Activated CD4-positive, alpha-beta T cell treated with anti-CD3 and anti-CD28 coated beads for 1 hour (primary cell): ENCODE measurements at places on chromosomes 1 and 21.

- no peak for DNase-seq
Measured at GRCh38 chr1:241985787-241986186, 13.1 kb downstream of the MAP1LC3C start.

GRCh38 chr1:170483051-170483450, 48.9 kb upstream of the GORAB start:
- DNase-seq, result no peak

GRCh38 chr1:156108664-156109241, 5.8 kb upstream of the LMNA start:
- DNase-seq, result no peak

DNA sequence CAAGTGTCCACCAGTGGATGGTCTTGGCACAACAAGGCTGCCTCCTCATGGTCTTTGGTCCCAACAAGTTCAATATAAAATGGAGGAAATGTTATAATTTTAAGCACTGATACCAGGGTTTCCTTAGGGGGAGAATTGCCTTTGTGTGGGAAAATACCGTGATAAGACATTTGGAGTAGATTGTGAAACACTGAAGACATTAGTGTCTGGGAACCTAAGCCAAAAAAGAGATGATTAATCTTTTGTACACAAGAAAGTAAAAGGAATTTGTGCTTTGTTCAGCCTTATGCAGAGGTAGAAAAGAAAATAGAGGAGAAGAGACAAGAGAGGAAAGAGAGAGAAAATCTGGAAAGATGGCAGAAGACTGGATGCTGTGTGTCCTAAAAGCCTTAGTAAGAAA, 36.1 kb downstream of the ST6GALNAC3 start:
- DNase-seq, result no peak

- DNase-seq, result no peak
Measured at GRCh38 chr1:59856725-59857338, 42.1 kb downstream of the HOOK1 start.

DNA sequence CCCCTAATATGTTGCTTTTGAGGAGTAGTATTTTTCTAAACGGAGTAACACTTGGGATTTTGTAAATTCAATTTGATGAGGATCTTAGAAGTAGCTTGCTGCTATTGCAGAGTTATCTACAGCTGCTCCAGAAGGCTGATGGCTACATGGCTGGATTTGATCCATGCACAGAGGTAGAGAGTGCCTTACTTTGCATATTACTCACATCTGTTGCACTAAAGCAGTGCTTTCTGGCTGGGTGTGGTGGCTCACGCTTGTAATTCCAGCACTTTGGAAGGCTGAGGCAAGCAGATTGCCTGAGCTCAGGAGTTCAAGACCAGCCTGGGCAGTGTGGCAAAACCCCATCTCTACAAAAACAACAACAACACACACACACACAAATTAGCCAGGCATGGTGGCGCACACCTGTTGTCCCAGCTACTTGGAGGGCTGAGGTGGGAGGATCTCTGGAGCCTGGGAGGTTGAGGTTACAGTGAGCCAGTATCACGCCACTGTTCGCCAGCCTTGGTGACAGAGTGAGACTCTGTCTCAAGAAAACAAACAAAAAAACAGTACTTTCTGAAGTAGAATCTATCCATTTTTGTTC, 24.6 kb downstream of the RALGPS2 start:
- DNase-seq, result no peak

DNA sequence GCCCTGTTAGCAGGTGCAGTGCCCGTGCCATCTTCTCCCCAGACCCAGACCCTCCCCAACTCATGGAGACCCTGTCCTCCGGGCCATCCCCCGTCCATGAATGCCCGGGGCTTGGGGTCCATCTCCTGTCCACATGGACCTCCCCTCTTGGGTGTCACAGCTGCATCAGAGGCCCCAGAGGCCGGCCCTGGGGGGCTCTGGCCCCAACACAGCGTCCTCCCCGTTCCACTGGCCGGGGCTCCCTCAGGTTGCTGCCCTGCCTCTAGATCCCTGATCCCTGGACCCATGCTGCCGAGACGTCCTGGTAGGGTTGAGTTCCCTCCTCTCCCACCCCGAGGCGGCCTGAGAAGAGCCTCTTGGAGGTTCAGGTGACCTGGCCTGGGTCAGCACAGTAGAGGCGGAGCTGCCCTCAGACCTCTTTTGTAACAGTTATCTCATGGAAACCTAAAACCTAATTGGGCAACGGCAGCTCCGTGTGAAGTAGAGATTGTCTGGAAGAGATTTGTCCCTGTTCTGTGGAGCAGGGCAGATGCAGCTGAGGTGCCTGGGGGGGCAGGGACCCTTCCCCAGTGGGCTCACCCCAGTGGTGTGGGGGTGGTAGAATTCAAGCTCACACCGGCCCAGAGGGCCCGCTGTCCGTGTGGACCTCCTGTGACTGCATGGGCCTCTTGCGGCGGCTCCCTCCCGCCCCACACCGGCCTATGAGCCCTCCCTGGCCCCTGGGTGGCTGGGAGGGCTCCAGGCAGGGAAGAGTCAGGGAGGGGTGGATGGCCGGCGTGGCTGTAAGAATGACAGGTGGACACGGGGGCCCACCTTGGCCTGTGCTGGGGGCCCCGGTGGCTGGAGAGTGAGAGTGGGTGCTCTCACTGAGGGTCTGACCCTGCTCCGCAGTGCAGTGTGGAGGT, 56.1 kb downstream of the SKI start:
- no peak for DNase-seq

- DNase-seq, result no peak
Measured at GRCh38 chr21:43597052-43597451, 62.2 kb downstream of the HSF2BP start.

- no peak for DNase-seq
Measured at GRCh38 chr1:18653367-18653766, 22.7 kb downstream of the PAX7 start.

DNA sequence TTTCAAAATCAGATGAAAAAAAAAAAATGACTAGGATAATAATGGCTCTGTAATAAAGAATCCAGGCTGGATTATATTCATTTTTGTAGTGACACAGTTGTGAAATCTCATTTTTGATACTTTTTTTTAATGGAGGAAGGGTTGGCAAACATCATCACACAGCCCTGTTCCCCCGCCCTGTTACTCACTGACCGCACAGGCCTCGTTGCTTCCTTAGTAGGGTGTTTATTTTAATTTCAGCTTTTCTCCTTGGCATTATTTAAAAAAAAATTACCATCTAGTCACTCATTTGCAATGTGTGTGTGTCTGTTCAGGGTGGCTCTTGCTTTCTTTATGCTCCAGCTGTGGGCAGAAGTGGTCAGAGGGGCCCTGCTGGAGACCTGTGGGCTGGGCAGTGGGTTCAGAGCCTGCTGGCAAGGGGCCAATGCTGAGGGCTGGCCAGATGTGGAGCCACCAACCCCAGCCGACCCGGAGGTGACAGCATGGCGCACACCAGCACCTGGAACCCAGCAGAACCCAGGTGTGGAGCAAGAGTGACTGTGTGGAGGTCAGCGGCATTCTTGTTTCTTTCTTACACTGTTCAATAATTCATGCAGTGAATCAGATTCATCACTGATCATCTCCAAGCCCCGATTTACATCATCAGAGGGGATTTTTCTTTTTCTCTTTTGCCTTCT, 44.6 kb downstream of the ZSCAN20 start:
- DNase-seq, result no peak
